ENCODE measurements at places on chromosomes 1 and 21.

GRCh38 chr1:151713874-151714273 lies 2.7 kb downstream of the CELF3 start:
- no peak for DNase-seq

- DNase-seq: no peak
These were observed 118.0 kb upstream of the IPO9 start for GRCh38 chr1:201710632-201711597.

DNA sequence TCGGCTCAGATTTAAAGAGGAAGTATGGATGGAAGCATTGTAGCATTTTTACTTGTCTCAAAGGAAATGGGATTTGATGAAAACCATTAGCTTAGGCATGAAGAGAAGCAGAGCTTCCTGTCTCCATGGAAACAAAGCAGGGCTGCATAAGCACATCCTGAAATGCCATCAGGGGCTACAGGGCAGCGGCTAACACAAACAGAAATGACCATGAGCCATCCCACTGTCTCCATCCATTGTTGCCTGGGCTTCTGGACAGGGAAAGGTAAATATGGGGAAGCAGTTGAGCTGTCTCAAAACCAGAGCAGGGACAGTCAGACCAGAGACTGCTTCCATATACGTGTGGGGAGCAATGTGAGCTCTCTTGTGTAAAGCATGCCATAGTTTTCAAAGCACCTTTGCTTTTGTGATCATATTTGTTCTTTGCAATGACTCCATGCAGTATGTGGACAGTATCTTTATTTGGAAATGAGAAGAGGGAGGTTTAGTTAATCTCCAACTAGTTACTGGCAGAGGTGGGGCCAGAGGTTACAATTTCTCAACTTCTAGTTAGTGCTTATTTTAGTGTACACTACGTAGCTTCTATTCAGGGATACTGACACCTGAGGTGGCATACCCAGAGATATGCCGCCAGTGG lies 176.1 kb downstream of the CACNA1E start:
- DNase-seq: no peak

DNA sequence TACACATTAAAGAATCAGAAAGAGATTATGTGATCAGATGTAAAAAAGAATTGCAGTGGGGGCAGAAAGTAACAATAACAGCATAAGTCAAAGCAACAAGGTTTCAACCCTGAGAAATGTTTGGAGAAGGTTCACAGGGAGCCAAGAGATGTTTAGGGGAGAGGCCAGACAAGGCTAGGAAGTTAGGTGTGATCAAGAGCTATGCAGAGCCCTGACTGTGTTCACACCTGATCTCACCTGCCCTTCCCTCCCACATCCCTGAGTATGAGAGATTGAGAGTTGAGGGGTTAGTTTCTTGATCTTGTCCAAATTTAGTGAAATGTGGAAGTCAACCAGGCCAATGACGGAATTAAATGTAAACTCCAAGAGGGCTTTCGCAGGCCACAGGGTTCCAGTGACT lies 10.2 kb downstream of the PTPN14 start:
- DNase-seq: no peak

DNA sequence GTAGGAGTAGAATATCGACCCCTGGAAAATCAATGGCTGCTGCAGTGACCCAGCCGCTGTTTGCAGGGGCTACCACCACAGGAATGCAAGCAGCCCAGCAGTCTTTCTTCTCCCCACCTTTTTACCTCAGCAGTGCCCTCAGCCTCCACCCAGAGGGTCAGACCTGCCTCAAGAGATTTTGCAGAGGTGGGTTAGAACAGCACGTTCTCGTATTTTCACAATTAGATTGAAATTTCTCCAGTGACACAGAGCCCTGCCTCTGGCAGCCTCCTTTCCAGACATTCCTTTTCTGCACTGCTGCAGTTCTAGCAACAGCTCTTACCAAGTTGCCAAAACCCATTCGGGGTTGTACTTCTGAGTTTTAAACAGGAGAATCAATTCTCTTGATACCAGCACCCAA lies 38.3 kb upstream of the PIGV start:
- DNase-seq: no peak

- DNase-seq: no peak
These were observed 25.5 kb downstream of the ADAMTS5 start for GRCh38 chr21:26941421-26941820.

- DNase-seq: peak; percentile 74
These were observed 6.7 kb downstream of the SLC1A7 start for GRCh38 chr1:53135735-53136114.

- DNase-seq: peak; percentile 54
These were observed 106.7 kb downstream of the LEPR start for GRCh38 chr1:65527190-65527589.

DNA sequence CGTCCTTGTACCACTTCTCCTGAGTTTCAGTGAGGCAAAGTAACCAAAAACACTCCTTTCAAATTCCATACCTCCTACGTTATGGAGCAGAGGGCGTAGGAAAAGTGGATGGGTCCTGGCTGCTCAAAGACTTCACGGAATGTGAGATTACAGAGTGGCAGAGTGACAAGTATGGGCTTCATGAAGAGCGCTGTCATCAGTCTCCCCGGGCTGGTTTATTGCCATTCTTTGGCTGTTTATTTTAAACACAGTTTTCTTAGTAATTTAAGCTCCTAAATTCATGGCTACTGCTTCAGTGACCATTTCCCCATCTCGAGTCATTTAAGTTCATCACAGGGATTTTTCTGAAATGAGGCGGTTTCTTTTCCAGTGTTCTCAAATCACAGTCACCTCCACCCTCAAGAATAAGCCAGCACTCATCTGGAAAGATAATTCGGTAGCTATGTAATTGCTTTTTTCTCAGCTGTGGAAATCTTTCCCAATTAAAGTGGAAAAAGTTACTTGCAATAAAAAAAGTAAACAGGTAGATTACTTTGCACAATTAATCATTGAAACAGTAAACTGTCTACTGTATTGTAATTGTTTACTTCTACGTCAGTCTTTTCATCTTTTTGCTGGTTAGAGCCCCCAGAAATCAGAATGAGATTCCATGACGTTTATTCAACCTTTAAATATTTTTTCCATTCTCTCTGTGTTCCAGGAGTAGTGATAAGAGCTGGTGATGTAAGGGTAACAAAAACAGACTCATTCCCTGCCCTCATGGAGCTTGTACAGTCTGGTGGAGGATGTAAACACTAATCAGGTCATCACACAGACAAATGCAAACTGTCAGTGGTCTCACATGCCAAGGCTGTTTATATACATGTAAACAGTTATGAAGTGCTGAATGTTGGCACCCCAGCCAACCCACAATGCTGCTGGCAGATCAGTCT lies 3.0 kb upstream of the SMYD2 start:
- DNase-seq: no peak

DNA sequence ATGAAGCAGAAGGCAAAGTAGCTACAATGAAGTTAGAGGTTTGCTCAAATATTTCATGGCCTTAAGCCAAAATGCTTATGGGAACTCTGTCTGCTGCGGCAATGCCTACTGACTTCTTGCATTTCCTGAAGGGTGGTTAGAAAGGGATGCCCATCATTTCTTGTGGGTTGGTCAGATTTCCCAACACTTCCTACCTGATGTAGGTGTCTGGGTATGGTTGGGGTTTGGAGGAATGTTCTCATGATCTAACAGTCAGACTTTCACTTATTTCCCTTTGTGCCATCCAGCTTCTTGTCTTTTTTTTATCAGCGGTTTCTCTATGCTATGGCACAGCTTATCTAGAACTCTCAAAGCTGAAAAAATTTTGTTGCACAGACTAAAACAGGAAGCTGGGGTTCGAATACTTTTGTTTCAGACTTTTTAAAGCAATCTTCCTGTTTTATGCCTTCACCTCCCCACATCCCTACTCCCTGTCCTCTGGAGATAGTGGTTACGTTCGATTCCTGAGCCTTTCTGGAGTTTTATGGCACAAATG lies 307.7 kb downstream of the USP25 start:
- DNase-seq: no peak

- no peak for DNase-seq
These were observed 28.5 kb downstream of the COA7 start for GRCh38 chr1:52669696-52670095.

GRCh38 chr1:81443288-81443687 lies 357.4 kb upstream of the ADGRL2 start:
- DNase-seq: no peak

- DNase-seq: no peak
These were observed 201.6 kb downstream of the SDCCAG8 start for GRCh38 chr1:243457363-243457982.

DNA sequence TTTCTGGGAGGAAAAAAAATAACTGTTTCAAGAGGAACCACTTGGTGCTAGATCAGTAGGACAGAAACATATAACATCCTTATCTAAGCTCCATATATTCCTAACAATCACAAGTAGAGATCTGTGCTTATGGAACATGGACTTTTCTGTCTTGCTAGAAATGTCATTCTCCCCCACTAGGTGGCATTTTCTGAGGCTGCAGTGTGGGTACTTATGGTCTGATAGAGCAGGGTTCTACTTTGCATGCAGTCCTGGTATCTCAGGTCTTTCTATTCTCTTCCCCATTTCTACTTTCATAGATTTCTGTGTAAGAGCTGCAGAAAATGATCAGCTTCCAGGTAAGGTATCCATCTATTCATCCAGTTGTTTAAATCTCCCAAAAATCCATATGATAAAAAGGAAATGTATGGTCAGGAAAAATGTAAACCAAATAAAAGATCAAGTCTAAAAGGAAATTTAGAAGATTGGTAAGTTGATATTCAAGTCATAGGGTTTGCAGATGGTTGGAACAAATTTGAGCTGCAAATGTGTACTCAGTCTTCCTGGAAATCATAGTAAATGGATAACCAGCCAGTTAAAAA lies 1.5 kb downstream of the ZNF684 start:
- no peak for DNase-seq

DNA sequence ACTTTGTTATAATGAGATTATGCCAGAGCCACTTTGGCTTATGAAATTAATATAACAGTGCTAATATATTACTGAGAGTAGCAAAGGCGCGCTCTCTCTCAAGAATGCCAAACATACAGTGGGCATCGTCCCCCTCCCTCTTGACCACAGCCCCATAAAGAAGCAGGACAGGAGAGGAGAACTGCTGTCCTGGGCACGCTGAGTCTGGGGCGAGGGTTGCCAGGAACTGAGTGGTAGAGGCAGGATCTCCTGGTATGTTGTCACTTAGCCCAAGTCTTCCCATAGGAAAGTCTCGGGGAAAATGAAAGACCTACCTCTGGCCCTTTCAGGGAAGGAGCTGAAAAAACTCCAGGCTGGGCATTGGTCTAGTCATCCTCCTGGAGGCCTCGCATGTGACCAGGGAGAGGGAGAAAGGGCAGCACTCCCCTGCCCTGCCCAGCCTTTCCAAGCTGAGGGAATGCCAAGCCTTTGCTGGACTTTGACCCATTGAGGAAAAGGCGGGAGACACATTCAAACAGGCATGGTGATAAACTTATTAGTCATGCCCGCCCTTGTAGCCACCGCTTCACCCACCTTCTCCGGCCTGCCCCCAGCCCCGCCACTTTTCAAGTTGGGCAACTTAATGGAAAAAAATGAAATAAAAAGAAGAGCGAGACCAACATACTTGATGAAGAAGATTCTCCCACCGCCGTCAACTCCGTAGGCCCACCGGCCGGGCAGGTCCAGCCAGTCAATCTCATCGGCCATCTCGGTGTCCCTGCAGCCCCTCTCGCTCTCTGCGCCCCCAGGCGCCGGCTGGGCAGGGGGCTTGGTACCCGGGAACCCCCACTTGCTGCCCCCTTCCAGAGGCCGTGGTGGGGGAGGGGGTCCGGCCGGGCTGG lies 17.4 kb upstream of the PLEKHA6 start:
- no peak for DNase-seq

- no peak for DNase-seq
These were observed 44.2 kb upstream of the KDM4A start for GRCh38 chr1:43605766-43606165.

GRCh38 chr21:25806060-25806459 lies 71.3 kb downstream of the GABPA start:
- DNase-seq: no peak

DNA sequence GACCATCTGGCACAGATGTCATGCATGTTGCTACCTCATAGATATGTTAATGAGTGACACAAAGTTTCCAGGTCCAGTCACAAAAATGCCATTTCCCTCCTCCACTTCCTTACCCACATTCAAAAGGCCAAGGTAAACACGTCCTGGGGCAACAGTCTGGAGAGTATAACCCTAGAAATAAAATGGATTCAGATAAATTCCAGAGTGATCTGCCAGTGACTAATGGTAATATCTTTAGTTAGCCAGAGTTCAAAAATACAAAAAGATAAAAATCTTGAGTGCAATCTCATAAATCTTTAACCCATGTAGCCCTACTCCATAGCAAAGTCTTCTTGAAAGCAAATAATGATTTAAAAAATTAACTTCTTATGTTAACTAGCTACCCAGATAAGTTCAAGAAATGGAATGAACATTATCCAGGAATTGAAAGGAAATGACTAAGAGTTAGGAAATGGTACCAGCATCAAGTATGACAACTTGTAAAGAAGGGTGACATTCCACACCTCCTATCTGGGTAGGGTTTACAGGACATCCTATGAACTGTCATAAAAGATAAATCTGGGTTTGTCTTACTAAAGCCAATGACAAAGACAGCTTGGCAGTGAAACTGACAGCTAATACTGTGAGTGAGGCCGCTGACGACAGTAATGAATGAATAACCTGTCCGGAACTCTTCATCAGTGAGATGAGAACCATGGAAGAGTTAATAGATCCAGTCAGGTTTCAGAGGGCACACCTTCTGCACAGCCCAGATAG lies 18.1 kb downstream of the RGS2 start:
- no peak for DNase-seq

GRCh38 chr21:31347435-31348032 lies 3.5 kb upstream of the TIAM1 start:
- no peak for DNase-seq

DNA sequence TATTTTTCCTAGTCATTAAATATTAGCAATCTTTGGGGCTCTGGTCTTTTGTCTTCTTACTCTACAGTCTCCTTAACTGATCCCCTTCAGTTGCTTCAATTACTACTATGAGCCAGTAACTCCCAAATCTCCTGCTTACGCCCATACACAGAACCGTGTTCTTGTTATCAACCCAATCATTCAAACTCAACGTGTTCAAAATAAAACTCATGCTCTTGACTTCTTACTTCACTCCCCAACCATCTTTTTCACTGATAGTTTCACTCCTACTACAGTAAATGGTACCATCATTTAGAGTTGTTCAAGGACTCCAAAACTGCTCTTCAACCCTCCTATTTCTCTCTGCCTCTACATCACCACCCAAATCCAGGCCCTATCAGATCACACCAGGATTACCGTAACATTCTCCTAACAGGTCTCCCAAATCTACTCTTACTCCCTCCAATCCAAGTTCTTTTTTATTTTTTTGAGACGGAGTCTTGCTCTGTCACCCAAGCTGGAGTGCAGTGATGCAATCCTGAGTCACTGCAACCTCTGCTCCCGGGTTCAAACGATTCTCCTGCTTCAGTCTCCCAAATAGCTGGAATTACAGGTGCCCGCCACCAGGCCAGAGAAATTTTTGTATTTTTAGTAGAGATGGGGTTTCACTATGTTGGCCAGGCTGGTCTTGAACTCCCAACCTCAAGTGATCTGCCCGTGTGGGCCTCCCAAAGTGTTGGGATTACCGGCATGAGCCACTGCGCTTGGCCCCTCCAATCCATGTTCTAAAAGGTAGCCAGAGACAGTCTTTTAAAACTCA lies 3.0 kb downstream of the YARS1 start:
- no peak for DNase-seq

- DNase-seq: no peak
These were observed 87.5 kb downstream of the AJAP1 start for GRCh38 chr1:4741876-4742423.

All from AG09319 (cell line).